GM10248 (cell line): ENCODE measurements at places on chromosomes 6 and 20.

GRCh38 chr20:32064667-32065066 lies 12.6 kb downstream of the HCK start:
- DNase-seq: peak; percentile 47

GRCh38 chr6:25002326-25003091 lies 66.7 kb upstream of the RIPOR2 start:
- DNase-seq: no peak

GRCh38 chr6:168133687-168134559 lies 54.9 kb upstream of the FRMD1 start:
- DNase-seq: no peak

DNA sequence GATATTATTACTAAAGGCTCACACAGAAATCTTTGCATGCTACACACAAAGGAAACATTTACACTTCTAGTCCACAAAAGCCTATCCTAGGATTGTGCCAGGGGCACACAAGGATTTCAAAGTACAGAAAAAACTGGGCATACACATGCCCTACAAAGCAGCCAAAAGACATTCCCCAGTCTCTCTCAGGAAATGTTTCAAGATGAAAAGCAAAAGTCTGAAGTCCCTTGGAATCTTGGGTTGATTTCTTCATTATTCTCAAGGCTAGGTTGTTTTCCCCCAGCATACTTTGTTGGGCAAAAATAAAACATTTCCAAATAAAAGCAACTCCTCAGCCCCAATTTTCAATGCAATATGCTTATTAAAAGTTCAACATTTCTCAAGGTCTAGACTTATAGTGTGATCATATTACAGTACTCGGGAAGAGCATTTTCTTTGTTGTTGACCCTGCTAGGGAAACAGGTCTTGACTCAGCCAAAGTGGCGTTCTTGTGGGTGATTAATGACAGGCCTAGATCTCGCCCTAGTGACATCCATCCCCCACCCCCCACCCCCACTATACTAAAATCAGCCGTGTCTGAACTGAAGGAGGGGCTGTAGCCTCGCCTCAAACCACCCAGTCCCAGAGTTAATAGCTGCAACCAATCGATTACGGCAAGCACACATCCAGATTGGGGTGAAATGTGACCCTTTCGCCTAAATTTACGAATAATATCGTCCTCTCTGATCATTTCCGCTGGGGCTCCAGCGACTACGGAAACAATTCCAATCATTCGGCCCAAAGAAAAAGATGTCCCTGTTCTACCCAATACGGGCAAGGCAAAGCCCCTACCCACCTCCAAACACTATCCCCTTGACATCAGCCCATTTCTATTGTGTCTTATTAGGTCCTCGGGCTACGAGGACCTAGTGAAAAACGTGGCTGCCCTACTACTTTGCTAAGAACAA lies 1.4 kb downstream of the AKIRIN2 start:
- DNase-seq: peak; percentile 54

GRCh38 chr6:20827798-20828197 lies 293.5 kb downstream of the CDKAL1 start:
- no peak for DNase-seq

GRCh38 chr6:29414588-29414987 lies at the start of gene OR12D1:
TSS of gene OR12D1 (plus strand) at chr6:29414928.
- DNase-seq: no peak

- DNase-seq: no peak
Measured at GRCh38 chr20:47558295-47559066, 56.8 kb downstream of the NCOA3 start.

- peak; percentile 55 for DNase-seq
Measured at GRCh38 chr6:5764401-5764955, 242.2 kb downstream of the NRN1 start.

- no peak for DNase-seq
Measured at GRCh38 chr6:110520992-110521543, 44.7 kb upstream of the SLC22A16 start.

DNA sequence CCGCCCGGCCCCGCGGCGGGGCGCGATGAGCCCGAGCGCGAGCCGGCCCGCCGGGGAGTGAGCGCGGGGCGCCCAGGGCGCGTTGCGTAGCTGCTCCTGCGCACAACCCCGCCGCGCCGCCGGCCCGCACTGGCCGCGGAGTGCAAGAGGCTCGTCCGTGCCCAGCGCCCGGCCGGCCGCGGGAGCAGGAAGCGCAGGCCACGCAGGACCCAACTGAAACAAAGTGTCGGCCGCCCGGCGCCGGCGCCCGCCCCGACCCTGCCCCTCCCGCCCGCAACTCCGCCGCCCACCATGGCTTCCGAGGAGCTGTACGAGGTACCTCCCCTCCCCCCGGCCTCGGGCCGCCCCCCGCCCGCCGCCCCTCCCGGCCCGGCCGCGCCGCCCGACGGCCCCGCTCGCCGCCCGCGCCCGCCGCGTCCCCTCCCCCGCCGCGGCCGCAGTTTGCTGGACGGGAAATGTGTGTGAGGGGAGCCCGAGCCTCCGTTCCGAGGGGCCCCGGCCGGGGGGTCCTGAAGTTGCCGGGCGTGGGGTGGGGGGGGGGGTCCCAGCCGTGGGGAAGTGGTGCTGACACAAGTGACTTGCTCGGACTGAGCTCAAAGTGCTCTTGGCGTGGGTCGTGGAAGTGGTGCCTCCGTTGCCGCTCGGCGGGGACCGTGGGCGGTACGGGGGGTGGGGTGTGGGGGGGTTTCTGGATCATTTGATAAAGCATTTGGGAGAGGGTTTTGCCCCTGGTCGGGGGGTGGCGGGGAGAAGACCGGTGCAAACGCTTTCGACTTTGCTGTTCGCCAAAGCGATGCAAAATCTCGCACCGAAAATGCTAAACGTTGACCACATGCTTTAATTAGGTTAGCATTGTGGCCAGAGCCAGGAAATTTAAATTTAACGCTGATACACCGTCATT lies 539 bp downstream of the CDYL start:
- DNase-seq: peak; percentile 58

- no peak for DNase-seq
Measured at GRCh38 chr6:37688078-37688850, 9.4 kb downstream of the MDGA1 start.

- DNase-seq: no peak
Measured at GRCh38 chr6:6483733-6484132, 104.8 kb upstream of the LY86 start.

DNA sequence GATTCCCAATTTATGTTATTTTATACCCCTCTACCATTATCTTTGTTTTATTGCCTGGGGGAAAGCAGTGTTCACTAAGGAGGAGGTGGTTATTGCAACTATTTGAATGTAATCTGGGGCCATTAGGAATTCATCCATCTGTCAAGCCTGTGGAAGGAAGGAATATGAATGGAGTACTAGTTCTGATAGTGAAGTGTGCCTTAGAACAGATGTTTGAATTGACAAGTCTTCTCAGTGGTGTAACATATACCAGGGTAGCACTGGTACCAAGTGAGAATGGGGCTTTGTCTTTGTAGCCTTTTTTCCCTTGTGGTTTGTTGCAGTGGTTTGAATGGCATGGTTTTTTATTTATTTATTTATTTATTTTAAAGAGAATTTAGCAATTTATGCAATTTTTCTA lies 27.9 kb upstream of the HDAC2 start:
- no peak for DNase-seq

DNA sequence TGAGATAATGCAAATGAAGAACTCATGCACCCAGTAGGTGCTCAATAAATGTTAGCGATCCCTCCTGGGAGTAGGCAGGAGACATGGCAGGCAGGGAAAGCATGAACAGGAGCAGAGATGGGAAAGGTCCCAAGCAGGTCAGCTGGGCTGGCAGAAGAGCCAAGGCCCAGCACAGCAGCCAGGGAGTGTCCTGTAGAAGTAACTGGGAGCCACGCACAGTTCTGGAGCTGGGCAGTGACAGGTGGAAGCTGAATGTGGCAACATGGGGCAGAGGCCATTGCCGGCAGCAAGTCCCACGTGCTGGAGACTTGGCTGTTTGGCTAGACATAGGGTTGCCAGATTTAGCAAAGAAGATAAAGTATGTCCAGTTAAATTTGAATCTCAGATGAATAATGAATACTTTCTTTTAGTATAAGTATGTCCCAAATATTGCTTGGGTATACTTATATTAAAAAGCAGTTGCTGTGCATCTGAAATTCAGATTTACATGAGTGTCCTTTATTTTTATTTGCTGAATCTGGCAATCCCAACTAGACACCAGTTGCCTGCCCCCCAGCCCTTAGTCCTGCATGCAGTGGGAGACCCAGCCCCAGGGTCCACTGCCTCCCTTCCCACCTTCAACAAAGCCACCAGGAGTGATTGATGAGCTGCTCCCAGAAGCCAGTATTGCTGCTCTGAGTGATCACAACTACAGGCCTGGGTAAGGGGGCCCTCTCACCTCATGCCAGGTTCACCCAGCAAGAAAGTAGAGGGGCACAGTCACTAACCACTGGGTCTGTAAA lies 3.7 kb upstream of the LPIN3 start:
- peak; percentile 6 for DNase-seq

DNA sequence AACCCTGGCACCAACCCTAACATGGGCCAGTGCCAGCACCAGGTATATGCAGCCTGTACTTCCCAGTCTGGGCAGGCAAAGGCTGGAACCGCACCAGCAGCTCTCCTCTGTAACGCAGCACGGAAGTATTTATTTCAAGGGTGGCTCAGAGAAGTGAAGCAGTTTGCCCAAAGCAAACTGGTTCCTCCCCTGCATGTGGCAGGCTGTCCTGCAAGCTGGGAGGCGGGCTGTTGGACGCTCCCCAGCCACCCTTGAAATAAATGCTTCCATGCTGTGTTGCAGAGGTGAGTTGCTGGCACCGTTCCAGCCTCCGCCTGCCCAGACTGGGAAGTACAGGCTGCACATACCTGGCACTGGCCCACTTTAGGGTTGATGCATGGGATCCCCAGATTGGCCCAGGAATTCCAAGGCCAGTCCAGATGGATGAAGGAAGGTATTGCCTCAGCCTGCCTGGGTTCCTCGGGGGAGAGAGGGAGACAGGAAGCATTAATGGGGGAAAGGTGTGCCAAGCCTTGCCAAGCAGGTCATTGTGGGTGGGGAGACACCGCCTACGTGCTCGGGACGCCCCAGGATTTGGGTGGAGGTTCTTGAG lies 49.8 kb downstream of the PPARD start:
- DNase-seq: no peak

DNA sequence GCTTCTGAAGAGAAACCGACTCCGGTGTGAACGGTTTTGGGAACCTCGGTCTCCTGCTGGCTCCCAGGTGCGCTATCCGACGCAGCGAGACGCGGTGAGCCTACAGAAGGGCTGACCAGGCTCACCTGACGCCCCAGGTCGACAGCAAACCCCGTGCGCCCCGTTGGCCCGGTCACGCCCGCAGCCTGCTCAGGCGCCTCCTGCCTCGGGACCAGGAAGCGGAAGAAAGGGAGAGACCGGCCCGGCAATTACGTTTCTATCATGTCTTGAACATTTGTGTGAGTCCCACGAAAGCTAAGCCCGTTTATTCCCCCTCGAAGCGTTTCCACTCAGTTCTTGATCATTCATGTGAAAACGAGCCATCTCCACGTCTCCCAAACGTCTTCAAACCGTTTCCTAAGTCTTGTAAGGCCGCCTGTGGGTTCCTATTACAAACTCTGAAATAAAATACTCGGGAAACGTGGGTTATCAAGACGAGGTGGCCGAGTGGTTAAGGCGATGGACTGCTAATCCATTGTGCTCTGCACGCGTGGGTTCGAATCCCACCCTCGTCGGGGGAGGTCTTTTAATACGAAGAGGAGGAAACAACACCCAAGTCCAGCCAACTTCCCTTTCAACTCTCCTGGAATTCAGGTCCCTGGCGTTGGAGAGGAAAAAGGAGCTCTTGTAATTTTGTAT lies 150.5 kb upstream of the PRSS16 start:
- peak; percentile 58 for DNase-seq

DNA sequence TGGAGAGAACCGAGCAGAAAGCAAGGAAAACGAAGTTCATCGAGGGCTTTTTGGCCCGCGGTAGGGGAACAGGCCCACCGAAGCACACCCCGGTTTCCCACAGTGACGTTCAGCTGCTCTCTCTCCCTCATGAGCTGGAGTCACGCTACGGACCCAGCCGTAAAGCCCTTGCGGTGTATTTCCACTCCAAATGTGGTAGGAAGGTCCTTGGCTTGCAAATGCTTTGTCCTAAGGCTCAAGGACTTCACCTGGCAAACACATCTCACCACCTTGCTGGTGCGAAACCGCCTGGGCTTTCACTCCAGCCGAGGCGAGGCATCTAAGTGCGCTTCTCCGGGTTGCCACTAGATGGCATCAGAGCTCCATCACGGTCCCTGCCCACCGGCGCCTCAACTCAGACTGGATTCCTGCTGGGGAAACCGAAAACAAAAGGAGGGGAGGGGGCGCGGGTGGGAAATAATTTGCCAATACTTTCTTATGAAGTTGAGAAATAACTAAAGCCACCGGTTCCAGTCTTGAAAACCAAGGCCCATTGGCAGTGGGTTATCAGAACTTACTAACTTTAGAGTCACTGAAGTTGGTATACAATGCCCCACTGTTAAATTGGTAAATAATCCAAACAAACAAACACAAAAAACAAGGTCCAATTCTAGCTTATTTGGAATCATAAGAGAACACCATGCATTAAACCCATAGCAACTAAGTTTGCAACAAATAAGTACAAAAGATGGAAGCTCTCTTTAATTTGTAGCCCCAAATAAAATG lies 13.4 kb upstream of the FOXC1 start:
- peak; percentile 83 for DNase-seq

DNA sequence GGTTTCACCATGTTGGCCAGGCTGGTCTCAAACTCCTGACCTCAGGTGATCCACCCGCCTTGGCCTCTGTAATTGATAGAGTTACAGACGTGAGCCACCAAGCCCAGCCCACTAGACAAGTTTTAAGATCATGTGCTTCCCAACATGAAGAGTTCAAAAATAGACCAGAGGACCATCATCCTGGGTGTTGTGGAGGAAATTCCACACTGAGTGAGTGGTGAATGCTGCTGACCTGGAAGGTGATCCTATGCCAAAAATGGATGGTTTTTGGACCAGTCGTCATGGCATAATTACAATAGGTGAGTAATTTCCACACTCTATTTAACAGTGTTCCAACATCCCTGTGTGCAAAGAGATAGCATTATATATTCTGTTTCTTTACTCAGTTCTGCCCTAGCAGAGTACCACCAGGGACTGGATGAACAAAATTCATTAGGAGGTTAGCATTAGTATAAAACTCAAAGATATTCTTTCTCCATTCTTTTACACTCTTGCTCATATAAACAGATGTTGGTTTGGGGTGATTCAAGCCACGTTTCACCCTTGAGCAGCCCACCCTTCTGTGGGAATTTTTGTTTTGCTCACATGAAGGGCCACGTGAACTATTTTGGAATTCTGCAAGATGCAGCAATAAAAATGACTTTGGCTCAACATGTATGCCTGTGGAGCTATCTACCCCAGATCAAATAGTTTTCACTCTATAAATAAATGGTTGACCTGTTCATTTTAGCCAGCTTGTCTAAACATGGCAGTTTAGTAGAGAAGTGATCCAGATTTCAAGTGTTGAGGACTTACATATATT lies 206.2 kb upstream of the TCF21 start:
- DNase-seq: no peak

DNA sequence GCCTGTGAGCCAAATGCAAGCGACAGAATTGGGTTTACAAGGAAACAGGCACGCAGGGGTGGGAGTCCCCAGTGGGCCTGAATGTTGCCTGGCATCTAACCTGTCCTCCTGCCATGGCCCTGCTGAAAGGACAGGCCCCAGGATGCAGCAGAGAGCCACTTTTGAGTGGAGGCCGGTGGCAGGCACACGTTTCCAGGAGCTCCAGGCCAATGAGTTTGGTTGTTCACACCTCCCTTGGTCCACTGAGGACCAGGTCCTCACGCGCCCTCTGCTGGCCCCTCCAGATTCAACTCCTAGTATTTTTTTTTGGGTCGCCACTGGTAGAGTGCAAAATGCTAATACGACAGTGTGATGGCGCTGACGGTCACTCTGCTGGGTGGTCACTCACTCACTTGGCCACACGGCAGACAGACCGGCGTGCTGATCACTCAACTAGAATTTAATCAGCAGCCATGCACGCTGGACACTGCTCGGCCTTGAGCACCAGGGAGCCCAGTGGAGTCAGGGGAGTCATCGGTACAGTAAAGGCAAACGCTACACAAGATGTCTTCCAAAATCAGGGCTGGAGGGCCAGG lies 81.7 kb upstream of the NFATC2 start:
- peak; percentile 83 for DNase-seq
